Colonic mucosa (tissue), 4 donors: ENCODE measurements at places on chromosomes 5 and 9. TPM values are rescaled to one million over a fixed set of nuclear protein-coding genes. Genes with fewer than 3 reads are reported as not detected.
A peak's percentile ranks its signal among the peaks of the same experiment; 100 is the strongest.

DNA sequence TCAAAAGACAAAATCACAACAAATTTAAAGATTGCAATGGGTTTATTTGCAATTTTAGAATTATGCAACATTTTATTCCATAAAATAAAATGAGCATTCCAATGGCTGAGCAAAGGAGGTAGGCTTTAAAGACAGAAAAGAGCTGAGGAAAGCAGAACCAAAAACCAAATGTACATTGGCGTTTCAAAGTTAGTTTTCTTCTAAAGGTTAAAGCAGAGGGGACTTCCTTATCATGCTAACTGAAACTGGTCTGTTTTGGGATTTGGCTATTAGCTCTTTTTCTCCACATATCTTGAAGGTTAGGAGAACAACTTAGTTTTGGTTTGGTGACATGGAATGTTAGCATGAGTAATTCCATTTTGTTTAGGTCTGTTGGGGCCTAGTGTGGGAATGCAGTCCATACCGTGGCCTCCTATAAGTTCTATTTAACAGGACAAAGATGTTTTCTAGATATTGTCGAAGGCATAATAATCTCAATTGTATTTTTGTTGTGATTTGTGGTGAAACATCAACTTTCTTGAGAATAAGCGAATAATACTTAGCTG, 20.3 kb downstream of the DCP2 start:
- H3K4me3 ChIP-seq = no peak overlapping the region
- peaks cover 9% of the 10 kb centered on the region for H3K36me3 ChIP-seq
- H3K27me3 ChIP-seq = no peaks in the 10 kb centered on the region
- H3K4me1 ChIP-seq = no peaks in the 10 kb centered on the region
- no peak overlapping the region for H3K27ac ChIP-seq

GRCh38 chr9:20307621-20308020, 314.7 kb downstream of the MLLT3 start:
- no peaks in the 10 kb centered on the region for H3K36me3 ChIP-seq
- H3K27me3 ChIP-seq = no peaks in the 10 kb centered on the region
- H3K4me3 ChIP-seq = no peak overlapping the region
- H3K27ac ChIP-seq = no peak overlapping the region

DNA sequence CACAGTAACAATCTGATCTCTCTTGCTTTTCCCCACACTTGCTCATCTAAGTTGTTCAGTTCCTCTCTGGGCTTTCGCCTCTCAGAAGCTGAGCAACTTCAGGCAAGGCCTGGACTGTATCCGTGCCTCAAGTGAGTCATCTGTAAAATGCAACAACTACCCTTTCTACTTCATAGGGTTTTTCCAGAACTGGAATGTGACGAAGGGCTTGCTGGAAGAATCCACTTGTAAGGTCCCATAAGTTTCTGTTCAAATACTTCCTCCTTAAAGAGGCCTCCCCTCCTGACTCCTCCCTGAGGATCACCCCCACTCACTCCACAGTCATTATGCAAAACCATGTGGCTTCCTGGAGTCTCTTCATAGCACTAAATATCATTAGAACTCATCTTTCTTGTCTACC, 17.5 kb upstream of the INSYN2B start:
- no peaks in the 10 kb centered on the region for H3K27me3 ChIP-seq
- DNase-seq = no peak
- no peak overlapping the region for H3K27ac ChIP-seq
- no peaks in the 10 kb centered on the region for H3K4me1 ChIP-seq

GRCh38 chr5:133240425-133241091, 188.7 kb downstream of the HSPA4 start:
- H3K4me1 ChIP-seq = no peaks in the 10 kb centered on the region
- no peak overlapping the region for H3K4me3 ChIP-seq
- no peaks in the 10 kb centered on the region for H3K27me3 ChIP-seq
- no peaks in the 10 kb centered on the region for H3K36me3 ChIP-seq

GRCh38 chr9:95096381-95096780, 221.1 kb downstream of the FANCC start:
- H3K27me3 ChIP-seq = no peaks in the 10 kb centered on the region
- H3K4me1 ChIP-seq = peaks cover 7% of the 10 kb centered on the region
- no peaks in the 10 kb centered on the region for H3K36me3 ChIP-seq
- H3K4me3 ChIP-seq = no peak overlapping the region

DNA sequence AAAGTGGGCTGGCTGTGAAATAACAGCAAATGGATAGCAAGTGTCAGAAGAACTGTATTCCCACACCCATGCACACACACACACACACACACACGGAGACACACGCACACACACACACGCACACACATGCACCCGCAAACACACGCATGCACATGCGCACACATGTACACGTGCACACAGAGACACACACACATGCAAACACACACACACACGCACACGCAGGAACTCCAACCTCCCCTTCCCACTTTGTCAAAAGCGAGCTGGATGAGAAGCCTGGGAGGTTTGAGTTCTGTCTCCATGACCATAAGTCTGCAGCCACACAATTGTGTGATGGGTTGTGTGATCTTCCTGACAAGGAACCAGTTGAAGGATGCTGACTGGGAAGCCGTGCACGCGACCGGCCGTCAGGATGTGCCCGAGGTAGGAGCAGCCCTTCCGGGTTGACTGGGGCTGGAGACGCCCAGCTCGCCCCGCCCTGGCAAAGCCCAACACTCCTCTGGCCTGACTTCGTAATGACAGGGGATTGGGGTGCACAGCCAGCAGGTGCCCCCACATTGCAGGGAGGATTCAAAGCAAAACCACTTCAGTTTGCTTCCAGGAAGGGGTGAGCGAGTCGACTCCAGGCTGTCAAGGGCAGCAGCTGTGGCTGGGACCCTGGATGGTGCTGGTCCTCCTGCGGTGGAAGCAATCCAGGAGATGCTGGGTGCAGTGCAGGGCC, 29.3 kb upstream of the NKD2 start:
- no peak for DNase-seq
- no peaks in the 10 kb centered on the region for H3K4me1 ChIP-seq
- H3K36me3 ChIP-seq = no peaks in the 10 kb centered on the region
- H3K27me3 ChIP-seq = no peaks in the 10 kb centered on the region

DNA sequence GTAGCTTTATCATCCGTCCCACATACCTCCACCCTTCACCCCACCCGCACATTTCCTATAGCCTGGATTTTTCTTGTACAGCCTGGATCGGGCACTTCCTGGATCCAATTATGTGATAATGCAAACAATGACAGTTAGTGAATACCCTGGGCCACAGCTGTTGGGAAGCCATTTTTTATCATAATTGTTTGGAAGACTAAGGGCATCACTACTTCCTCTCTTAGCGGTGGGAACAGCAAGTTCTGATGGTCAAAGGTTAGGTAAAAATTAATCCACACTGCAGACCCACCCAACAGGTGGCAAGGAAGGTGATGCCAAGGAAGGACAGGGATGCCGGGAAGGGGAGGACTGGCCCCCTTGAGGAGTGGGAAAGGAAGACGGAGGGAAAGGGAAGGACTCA, 183.7 kb downstream of the SAXO1 start:
- no peaks in the 10 kb centered on the region for H3K27me3 ChIP-seq
- no peak overlapping the region for H3K4me3 ChIP-seq
- peak overlapping the region; percentile 31 for H3K27ac ChIP-seq

DNA sequence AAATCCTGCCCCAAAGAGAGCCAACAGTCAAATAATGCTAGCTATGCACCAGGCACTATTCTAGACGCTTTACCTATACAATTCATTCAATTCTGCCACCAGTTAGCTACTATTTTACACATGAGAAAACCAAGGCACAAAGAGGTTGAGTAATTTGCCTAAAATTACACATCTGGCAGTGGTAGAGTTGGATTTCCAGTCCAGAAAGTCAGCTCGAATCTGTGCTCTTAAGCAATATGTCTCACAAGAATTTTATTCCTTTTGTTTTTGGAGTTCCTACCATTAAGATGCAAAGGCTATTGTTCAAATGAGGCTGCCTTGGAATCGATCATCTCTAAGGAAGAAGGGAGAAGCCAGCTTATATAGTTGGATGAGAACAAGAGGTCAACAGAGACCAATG, 256.9 kb upstream of the RASA1 start:
- H3K4me1 ChIP-seq = no peaks in the 10 kb centered on the region
- H3K36me3 ChIP-seq = no peaks in the 10 kb centered on the region
- H3K27ac ChIP-seq = no peak overlapping the region
- no peaks in the 10 kb centered on the region for H3K27me3 ChIP-seq
- DNase-seq = no peak
- H3K4me3 ChIP-seq = no peak overlapping the region

INSL4 gene
- total RNA-seq = not detected

CTNND2 gene
- total RNA-seq = 1.1 TPM

FAM81B gene
- total RNA-seq = not detected

SPATA31A3 gene
- total RNA-seq = not detected

FAM163B gene
- 1.2 TPM for total RNA-seq

ANKRD31 gene
- 0.05 TPM for total RNA-seq
